Kidney tubule cell (primary cell): ENCODE measurements at places on chromosomes 6 and 20.
A peak's percentile ranks its signal among the peaks of the same experiment; 100 is the strongest.

DNA sequence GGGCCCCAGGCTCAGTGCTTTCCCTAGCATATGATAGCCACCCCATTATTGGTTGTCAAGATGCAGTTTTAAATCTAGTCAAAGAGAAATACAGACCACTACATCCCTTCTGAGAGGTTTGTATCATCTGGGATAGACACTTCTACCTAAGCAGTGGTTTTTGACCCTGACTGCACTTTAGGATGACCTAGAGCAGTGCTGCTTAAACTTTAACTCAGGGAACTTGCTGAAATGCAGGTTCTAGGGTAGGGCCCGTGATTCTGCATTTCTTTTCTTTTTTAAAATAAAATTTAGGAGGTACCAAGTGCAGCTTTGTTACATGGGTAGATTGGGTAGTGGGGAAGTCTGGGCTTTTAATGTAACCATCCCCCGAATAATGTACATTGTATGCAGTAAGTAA lies 18.7 kb downstream of the TM9SF4 start:
- no peak for DNase-seq

DNA sequence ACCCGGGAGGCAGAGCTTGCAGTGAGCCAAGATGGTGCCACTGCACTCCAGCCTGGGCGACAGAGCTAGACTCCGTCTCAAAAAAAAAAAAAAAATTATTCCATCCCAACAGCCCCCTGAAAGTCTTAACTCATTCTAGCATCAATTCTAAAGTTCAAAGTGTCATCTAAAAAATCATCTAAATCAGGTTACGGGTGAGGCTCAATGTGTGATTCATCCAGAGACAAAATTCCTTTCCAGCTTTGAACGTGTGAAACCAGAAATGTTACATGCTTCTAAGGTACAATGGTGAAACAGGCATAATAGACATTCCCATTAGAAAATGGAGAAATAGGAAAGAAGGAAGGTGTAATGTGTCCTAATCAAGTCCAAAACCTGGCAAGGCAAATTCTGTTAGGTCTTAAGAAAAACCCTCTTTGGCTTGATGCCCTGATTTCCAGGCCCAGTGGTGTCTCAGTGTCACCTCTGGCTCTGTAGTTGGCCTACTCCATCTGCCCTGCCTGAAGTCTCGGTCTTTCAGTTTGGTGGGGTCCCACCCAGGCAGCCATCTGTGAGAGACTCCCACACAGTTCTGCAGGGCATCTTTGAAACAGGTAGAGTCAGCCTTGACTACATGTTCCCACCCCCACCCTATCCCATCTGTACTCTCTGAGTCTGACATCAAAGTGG lies 43.5 kb downstream of the HFE start:
- DNase-seq, result no peak

GRCh38 chr20:57323034-57323433 lies 6.6 kb upstream of the SPO11 start:
- DNase-seq, result peak; percentile 41

DNA sequence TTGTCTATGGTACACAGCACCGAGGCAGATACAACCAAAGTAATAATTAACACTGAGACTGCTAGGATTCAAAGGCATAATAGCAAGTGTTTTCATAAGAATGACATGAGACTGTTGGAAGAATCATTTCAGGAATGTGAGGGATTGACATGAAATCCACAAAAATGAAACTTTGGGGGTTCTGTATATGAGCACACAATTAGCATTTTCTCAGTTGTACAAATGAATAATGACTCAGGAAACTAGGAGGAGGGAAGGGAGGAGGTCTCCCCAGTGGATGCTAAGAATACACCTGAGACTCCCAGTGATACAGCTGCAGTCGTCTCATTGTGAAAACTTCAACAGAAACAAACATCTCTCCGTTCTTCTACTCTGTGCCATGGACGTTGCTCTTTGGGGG lies 428.4 kb upstream of the PLCB4 start:
- DNase-seq, result peak; percentile 30

- no peak for DNase-seq
Measured at GRCh38 chr20:40584130-40584809, 104.8 kb downstream of the MAFB start.

- no peak for DNase-seq
Measured at GRCh38 chr20:18694071-18694470, 106.2 kb downstream of the DTD1 start.

DNA sequence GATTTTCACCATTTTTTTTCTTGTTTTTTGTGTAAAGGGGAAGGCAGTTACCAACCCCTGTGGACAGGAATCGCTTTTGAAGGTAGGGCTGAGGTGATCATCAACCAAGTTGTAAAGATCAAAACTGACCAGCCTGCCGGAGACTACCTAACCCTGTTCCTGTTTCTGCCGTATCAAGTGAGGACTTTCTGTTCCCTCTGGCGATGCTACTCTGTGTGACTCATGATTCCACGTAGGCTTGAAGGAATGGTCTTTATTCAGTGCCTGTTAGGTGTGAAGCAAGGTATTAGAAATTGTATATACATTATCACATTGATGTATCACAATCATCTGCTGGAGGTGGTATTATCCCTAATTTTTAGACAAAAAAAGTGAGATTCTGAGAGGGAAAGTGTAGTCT lies 161.3 kb downstream of the SOX4 start:
- peak; percentile 81 for DNase-seq

- no peak for DNase-seq
Measured at GRCh38 chr20:53646550-53646949, 52.9 kb upstream of the ZNF217 start.

GRCh38 chr6:140271759-140272377 lies 897.4 kb upstream of the CITED2 start:
- no peak for DNase-seq

DNA sequence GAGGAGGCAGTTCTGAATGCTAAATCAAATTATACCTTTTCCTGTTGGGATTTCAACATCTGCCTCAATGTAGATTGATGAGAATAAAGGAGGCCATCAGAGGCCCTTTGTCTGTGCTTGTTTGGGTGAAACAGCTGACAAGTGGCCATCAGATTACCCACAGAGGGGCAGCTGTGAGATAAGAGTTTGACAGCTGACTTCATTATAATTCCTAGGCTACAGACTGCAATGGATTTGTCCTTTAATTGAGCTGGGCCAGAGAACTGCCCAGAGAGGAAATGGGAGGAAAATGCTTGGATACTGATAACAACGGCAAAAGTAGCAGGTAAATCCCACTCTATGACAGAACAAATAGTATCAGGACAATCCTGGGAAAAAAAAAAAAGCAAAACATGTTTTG lies 649.4 kb downstream of the HDGFL1 start:
- no peak for DNase-seq

- no peak for DNase-seq
Measured at GRCh38 chr20:32925481-32926196, 66.9 kb downstream of the EFCAB8 start.

DNA sequence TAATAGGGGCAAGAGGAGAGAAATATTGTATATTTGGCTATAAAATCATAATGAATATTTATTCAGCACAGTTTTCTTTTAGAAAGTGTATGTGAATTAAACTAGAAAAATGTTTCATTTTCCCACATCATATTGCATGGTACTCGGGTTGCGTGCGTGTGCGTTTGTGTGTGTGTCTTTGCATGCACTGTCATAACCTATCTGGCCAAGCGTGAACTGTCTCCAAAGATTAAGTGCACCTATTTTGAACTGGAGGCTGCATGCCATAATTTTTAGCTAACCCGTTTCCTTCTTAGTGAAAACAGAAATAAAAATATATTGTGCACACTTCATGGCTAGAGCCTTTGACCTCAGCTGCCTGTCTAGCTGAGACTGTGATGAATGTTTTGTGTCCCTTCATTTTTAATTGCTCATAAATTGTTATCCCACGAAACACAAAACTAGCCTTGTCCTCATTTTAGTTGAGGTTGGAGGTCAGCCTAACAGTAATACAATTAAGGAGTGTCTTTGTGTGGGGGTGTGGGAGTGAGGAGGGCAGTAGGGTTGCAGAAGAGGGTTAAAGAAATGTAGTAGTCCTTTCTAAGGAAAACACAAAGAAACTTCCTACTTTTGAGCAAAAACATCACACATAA lies 336.1 kb upstream of the POU3F2 start:
- DNase-seq, result no peak

- no peak for DNase-seq
Measured at GRCh38 chr6:96975852-96976251, 51.3 kb downstream of the KLHL32 start.

GRCh38 chr6:164167873-164168405 lies 753.4 kb downstream of the QKI start:
- no peak for DNase-seq
